G401 (cell line): ENCODE measurements at places on chromosomes 2 and 18.

GRCh38 chr2:233353769-233354499, at the start of gene DGKD:
DGKD (plus strand) TSS chr2:233354494; CDS start chr2:233354519, 25 bp downstream.
- DNase-seq: peak; percentile 65

DNA sequence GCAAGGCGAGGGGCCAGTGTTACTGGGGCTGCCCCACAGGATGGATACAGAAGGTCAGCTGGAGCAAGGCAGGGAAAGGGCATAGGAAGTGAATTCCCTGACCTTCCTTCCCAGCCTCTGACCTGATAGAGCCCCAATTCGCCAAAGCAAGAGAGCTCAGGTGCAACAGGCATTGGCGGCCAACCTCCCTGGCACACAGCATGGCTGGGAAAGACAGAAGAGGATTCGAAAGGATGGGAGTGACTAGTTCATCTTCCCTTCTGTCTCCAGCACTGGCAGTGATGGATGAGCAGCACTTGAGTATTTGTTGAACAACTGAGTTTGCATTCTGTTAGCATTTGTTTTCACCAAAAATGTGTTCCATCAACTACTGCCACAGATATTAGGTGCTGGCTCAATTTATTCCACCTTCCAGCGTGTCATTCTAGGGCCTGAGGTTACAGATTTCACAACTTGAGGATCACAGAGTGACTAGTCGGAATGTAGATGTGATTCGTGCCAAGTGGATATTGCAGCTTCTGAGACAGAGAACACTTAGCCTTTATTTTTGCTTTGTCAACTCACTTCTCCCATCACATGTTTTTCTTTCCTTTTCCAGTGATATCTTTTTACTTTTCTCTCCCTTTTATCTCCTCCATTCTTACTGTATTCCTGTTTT, 6.2 kb downstream of the COPS8 start:
- no peak for DNase-seq

DNA sequence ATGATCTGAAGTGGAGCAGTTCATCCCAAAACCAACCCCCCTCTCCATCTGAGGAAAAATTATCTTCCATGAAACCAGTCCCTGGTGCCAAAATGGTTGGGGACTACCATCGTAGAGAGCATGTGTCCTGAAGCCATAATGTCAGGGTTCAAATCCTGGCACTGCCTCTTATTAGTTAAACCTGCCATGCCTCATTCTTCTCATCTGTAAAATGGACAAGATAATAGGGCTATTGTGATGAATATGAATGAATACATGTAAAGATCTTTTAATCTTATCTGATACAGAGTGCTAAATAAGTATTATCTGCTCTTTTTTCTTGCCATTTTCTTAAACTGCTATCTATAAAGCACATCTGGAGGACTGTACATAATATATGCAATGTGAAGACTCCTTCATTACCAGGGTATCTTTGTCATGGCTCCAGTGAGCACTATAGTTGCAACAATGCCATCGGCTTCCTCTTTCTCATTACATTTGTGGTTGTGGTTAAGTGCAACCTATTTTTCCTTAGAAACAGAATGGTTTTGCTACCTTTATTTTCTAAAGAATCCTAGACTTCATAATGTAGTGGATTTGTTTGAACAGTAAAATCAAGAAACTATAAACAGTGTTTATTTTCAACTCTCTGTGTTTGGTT, 27.0 kb downstream of the MFSD6 start:
- no peak for DNase-seq

DNA sequence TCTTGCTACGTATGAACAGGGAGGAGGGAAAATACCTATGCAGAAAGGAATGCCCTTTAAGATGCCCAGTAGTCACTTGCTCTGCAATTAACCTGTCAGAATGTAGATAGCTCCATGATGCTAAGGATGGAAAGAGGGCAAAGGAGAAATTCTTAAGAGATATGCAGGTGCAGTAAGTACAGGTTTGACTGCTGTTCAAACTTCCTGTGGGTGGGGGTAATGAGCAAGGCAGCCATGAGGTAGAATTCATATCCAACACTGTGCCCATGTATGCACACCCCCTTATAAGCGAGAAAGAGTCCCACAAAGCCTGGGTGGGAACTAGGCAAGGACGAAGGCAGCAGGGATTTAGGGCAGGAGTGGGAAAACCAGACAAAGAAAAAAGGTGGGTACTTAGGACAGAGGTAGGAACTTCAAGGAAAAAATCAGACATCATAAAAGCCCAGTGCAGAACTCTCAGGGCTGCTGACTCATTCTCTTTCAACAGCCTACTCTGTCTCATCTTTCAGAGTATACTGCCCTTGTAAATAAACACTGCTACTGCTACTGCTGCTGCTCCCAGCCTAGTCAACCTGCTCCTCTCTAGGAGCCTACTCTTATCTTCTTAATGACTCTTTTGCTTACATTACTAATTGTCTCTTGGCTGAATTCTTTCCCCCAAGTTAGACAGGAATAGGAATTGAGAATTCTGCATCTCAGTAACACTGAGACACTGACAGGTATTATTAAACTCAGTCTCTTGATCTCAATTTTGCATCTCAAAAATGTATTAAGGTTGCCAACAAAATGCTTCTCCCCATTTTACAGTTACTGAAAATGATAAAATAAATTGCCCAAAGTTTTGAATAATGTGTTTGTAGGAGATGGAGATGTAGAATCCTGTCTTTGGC, 189.0 kb downstream of the PTH2R start:
- DNase-seq: no peak

- no peak for DNase-seq
These were observed 86.0 kb upstream of the ACVR2A start for GRCh38 chr2:147758821-147759220.

DNA sequence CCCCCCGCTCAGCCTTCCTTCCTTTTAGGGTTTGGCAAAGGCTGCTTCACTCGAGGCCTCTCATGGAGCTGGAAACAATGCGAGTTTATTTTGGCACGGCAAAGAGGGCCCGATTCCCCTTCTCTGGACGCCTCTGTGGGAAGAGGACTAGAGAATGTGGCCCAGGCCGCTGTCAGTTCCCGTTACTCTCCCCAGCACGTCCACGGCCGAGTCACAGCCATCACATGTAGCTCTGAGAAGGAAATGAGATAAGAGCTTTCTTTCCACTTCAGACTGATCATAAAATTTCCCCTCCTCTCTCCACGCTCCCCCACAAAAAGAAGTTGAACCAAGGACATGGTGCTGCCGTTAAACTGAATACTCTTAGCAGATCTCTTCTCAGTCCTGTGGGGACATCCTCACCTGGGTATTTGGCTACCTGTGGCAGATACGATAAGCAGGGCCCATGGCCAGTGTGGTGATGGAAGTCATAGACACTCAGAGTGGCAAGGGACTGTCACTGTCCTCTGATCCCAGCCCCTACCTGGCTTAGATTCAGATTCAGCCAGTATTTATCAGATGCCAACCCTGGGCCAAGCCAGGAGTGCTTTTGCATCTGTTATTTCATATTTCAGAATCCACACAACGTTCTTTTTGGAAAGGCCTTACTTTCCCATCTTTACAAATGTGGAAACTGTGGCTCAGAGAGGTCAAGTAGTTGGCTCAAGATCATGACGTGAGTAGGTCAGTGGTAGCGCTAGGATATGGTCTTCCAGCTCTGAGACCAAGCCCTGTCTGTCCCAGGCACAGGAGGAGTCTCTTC, 101.2 kb downstream of the MCFD2 start:
- no peak for DNase-seq

GRCh38 chr2:149278872-149279264, 51.5 kb upstream of the LYPD6 start:
- DNase-seq: no peak

DNA sequence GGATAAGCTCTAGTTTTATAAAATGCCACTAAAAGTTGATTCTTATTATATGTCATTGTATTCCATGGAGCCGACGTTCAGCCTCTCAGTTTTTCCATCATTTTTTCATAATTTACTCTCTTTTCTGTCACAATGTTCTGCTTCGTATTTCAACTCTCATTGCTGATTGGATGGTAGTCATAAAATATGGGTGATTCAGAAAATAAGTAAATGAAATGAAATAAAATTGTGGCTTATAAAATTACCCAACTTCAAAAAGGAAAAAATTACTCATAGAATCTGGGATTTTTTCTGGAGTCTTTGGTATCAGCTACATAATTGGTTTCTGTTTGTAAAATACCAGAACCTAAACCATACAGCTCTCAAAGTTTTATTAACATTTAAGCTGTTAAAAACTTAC, 139.7 kb upstream of the ITGA4 start:
- no peak for DNase-seq

- DNase-seq: no peak
These were observed 16.3 kb downstream of the TSHZ1 start for GRCh38 chr18:75226956-75227316.

GRCh38 chr2:239164335-239164871, 236.4 kb downstream of the HDAC4 start:
- no peak for DNase-seq

- DNase-seq: no peak
These were observed 241.9 kb upstream of the PXDN start for GRCh38 chr2:1986166-1986565.

DNA sequence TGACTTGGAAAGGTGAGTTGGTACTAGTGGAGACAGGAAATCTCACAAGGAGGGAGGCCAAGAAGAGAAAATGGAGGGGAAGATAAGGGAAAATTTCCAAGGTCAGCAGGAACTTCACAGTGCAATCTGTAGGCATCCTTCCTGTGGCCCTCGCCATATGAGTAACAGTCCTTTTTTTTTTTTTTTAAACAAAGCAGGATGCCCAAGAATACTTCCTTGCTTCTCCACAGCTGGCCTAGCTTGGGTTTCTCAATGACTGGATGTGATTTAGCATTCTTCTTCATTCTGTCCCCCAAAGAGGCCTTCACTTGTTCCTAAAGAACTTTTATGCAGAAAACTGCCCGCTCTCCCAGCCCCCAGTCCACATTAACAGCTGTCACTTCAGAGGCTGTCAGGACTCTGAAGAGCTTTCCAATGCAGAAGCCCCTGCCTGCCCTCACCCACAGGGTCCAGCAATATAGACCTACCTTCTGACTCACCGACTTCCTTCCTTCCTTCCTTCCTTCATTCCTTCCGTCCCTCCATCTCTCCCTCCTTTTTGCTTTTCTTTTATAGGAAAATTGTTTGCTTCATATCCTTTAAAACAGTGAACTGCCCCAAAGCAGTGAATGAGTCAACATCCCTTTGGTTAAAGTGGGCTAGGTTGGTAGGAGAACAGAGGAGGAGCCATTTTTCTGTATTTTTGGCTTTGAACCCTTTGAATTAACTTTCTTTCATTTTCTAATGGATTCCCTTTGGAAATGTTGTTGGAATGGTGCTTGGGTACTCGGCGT, 172.0 kb downstream of the MGAT5 start:
- DNase-seq: no peak

- no peak for DNase-seq
These were observed 40.6 kb upstream of the PGAP1 start for GRCh38 chr2:196967116-196967515.

DNA sequence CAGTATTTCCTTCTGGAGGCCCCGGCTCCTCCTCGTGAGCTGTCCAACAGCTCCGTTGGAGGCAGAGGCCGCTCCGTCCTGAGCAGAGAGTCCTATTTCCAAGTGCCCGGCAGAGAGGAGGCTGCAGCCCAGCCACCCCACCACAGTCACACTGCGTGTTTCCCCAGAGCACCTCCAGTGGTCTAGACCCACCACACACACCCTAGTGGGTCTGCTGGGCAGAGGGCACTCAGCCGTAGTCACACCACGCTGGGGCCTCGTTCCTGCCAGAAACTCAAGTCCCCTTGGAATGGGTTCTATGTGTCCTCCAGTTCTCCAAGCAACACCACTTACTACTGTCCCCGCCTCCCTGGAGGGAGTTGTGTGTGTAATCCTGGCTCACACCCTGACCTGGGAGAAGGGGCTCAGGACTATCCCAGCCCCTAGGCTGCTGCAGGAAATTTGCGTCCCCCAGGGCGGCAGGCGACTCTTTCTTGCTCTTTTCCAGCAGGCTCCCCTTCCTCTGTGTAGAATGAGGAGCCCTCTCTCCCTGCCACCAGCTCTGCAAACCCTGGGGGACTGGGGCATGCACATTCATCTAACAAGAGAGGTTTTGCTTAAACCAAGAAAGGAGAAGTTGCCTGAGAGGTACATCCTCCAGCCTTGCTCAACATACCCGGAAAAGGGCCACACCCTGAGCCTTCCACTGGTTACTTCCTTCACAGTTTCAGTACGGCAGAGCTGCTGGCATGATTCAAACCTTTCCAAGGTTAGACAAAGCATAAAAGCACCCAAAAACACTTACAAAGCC, 114.1 kb downstream of the NDUFA10 start:
- no peak for DNase-seq

DNA sequence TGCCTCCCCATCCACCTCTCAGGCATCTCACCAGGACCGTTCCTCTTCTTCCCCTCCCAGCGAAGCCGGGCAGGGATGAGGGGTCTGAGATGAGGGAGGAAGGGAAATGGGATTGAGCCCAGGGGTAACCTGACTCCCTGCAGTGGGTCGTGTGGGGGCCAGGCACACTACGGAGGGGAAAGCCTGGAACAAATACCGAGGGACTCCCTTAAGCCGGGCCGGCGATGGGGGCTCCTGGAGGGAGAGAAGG, 250 bp upstream of the SPEG start:
- DNase-seq: no peak

DNA sequence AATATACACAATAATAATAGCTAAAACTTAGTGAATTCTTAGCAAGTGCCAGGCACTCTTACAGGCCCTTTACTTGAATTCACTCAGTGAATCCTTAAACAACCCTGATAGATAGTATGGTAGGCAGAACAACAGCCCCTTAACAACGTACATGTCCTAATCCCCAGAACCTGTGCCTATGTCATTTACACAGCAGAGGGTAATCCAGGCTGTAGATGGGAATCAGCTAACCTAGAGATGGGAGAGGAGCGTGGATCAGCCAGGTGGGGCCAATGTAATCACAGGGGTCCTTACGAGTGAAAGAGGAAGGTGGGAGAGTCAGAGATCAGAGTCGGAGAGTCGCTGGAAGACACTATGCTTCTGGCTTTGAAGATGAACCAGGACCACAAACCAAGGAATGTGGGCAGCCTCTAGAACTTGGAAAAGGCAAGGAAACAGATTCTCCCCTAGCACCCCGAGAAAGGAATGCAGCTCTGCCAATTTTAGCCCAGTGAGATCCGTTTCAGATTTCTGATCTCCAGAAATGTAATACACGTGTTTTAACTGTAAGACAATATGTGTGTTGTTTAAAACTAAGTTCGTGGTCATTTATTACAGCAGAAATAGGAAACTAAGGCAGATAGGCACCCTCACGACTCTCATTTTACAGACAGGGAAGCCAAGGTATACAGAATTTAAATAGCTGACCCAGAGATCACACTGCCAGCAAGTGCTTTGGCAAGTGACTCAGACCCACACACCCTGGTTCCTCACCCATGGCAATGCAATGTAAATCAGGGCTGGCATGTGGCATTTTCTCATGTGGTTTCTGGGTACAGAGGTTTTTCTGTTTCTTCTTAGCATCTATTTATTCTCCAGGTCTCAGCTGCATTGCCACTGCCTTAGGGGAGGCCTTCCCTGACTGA, 68.9 kb downstream of the DOCK10 start:
- DNase-seq: no peak

DNA sequence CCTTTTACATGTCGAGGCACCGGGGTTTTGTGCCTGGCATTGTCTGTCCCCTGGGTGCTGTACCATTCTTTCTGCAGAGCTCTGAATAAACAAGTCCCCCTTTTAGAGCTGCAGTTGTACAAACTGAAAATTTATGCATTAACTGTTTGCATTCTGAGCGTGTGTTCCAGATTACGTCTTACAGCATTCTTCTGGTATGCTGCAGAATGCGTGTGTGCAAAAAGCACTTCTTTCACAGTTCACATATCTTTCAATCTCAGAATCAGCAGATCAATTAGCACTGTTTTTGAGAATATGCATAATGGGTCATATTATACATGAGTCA, 27.5 kb downstream of the MEIS1 start:
- no peak for DNase-seq
